ENCODE measurements at places on chromosomes 1 and 21. TPM values are rescaled to one million over a fixed set of nuclear protein-coding genes. Genes with fewer than 3 reads are reported as not detected.

DNA sequence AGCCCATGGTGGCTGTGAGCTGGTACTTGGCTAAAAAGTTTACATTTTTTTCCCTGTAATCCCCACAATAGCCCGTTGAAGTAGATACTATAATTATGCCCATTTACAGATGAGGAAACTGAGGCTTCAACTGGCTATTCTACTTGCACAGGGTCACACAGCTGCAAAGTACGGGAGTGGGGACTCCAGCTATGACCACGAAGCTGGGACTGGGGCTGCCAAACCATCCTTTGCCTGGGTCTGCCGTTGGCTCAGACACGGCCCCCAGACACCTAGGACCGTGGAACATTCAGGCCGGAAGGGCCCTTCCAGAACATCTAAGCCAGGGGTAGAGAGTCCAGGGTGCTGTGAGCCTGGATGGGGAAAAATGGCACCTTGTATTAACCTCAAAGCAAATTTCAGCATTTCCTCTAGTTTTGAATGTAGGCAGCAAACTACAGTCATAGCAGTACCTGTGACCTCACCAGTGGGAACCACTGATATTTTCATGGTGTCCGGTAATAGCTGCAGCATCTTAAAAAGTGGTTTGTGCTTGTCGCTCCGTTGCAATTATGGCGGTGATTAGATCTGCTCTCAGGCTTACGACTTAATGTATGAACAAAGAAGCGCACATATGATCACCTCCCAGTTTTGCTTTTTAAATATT lies 4.3 kb downstream of the TP73 start:
- no peak for ATAC-seq

The CYP4Z1 gene
- 0.72 TPM for total RNA-seq

DNA sequence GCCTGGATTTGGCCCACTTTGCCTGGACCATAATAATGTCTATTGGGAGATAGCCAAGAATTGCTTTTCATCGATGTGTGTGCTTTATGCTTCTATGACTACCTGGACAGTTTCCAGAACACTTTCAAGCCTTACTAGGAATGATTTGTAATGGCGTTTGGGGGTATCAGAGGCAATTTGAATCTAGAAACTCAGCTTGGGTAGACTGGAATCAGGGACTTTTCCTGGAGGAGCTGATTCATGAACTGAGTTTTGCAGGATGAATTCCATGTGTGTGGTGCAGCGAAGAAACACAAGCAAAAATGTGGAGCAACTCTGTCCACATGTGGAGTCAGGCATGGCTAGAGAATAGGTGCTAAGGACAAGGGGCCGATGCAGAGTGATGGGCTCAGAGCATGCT lies 11.9 kb upstream of the TMEM61 start:
- ATAC-seq = no peak

- no peak for ATAC-seq
Observed at GRCh38 chr1:36094621-36095061, 5.9 kb downstream of the ADPRS start.

DNA sequence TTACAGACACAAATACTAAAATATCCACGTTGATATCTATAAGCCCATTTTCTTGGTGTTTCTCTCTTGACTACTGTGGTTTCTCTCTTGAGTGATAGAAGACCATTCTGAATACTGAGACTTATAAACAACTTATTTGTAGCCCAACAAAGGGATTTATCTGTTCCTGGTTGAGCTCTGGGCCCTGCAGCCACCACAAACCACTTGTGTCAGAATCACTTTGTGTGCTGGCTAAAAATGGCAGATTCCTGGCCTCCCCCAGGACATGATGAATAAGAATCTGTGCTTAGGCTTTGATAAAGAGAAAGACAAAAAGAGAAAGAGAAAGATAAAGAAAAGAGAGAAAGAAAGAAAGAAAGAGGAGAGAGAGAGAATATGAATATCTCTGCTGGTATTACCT lies 18.9 kb upstream of the MCOLN2 start:
- ATAC-seq = no peak

The REN gene
- total RNA-seq = not detected

GRCh38 chr1:162561616-162562469 lies at the start of gene UAP1:
Gene UAP1, plus strand, starts transcription at chr1:162561722. Its CDS starts 4,347 bp downstream, at chr1:162566069.
- ATAC-seq = peak; percentile 66

- ATAC-seq = no peak
Observed at GRCh38 chr1:53388963-53389362, 61.1 kb upstream of the LRP8 start.

- no peak for ATAC-seq
Observed at GRCh38 chr1:198969981-198970380, 331.1 kb downstream of the PTPRC start.

The TTC22 gene
- 113 TPM for total RNA-seq

- ATAC-seq = no peak
Observed at GRCh38 chr1:172845371-172845770, 186.5 kb downstream of the FASLG start.

The ZSCAN20 gene
- total RNA-seq = 2.4 TPM

DNA sequence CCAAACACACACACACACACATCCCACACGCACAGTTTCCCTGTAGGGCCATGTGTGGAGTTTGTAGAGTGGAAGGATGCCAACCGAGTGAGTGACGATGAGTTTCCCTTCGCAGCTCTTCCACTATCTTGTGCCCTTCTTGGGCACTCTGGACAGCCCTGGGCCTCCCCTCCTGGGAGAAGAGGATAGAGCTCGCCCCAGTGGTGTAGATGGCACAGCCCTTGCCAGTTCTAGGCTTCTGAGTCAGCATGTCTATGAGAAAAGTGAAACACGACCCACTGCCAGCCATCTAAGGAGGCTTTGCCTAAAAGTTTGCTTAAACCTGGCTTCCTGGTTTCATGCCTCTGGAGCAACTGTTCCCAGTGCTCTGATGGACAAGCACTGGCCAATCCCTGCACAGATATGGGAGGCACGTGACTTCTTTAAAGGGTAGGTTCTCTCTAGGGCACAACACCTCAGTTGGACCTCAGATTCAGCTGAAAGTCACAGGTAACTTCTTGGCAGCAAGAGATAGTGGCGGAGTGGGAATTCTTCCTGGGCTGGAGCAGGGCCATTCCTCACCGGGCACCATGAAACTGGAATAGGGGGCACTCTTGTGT lies 195.9 kb upstream of the GALNT2 start:
- ATAC-seq = no peak

The C1orf116 gene
- total RNA-seq = 62.2 TPM

The TSTD1 gene
- 67.9 TPM for total RNA-seq

- no peak for ATAC-seq
Observed at GRCh38 chr1:222716393-222716792, 4.0 kb downstream of the BROX start.

DNA sequence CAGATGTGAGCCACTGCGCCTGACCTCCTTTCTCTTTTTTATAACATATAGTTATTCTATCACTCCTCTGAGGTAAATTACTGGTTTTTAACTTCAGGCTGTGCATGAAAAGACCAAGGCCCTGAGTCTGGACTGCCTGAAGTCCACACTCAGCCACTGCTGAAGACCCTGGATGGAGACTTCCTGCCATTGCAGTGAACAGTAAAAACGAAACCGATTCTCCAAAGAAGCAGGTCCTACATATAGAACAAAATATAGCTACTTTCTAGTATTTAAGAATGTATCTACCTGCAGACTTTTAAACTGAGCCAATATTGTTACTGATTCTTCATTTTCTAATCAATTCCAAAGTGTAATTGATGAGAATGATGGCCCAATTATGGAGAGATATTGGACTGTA lies 232.8 kb downstream of the CHRM3 start:
- ATAC-seq = no peak

The JAM2 gene
- 4.3 TPM for total RNA-seq

The FAM167B gene
- 1.5 TPM for total RNA-seq

- no peak for ATAC-seq
Observed at GRCh38 chr1:33820804-33821203, 43.1 kb upstream of the HMGB4 start.

The SMIM1 gene
- total RNA-seq = 1.5 TPM

DNA sequence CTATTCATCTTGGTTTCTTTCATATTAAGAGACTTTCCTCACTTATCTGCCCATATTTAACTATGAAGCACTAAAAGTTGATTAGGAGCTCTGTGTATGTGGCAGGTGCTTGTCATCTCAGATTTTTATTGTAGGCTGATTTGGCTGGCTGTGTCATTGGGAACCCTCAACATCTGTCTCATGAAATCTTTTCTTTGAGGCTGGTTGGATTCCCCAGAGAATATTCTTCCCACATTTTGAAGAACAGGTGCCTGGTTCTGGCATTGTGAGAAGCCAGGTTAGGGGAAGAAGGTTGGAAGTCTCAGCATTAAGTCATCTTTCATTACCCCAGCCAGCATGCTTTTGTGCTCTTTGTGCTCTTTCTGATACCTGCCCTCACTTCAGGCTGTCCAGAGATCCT lies 37.1 kb downstream of the EEIG2 start:
- no peak for ATAC-seq

DNA sequence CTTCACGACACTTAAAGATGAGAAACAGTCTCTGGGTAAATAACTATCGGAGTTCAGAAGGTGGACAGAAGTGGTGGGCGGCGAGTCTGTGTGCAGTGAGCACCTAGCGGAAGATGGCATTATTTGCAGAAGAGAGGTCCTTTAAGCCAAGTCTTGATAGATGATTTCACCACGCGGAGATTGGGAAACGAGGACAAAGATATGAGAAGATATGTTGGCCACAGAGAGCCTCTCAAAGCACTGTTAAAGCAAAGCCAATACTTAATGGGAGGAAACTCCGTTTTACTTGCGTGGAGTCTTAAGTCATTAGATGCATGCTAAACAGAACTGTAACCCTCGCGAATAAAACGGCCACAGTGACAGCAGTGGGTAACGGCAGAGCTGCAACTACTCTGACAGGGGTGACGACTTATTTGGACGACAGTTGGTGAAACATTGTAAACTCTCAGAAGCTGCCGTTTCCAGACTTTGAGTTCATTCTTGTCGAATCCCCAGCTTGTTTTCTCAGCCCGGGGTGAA lies 577 bp upstream of the CEP350 start:
- ATAC-seq = peak; percentile 1

DNA sequence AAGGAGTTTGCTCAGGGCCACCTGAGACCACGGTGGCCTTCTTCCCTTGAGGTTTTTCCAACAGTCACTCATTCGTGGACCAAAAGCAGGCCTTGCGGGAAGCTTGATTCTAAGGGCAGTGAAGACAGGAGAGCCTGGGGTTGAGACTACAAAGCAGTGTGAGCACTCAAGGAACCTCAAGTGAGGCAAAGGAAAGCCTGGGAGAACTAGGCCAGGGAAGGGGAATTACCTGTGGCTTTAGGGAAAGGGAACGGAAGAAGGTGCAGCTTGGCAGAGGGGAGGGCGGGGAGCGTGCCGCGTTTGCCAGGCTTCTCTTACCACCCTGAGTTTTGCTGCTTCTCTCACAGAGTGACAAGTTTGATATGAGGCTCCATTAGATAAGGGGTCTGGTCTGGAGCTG lies 114.3 kb downstream of the DHRS3 start:
- ATAC-seq = no peak

The MCM3AP gene
- total RNA-seq = 53.6 TPM

- no peak for ATAC-seq
Observed at GRCh38 chr1:89939059-89939570, 55.8 kb upstream of the ZNF326 start.

The KIF21B gene
- total RNA-seq = 0.52 TPM

DNA sequence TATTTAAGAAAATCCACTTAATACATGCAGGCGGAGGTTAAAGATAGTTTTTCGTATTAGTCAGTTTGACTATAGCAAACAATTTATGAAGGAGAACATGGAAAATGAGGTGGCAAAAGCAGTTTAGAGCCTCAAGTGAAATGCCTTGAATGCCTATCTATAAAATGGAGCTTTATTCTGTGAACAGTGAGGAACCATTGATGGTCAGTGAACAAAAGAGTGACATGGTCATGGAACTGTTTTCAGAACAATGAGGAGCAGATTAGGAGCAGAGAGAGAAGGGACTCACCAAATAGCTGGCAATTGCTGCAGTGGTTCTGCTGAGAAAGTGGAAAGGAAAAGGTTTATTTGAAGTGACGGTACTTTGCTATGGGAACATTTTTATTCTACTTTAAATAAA lies 299.8 kb downstream of the DUSP10 start:
- no peak for ATAC-seq

The LZIC gene
- 24.6 TPM for total RNA-seq

The LAPTM5 gene
- total RNA-seq = 9.1 TPM

The HEYL gene
- 0.44 TPM for total RNA-seq

GRCh38 chr1:61925591-61926298 lies 183.5 kb downstream of the PATJ start:
- ATAC-seq = no peak

The ANKRD34A gene
- 0.12 TPM for total RNA-seq

DNA sequence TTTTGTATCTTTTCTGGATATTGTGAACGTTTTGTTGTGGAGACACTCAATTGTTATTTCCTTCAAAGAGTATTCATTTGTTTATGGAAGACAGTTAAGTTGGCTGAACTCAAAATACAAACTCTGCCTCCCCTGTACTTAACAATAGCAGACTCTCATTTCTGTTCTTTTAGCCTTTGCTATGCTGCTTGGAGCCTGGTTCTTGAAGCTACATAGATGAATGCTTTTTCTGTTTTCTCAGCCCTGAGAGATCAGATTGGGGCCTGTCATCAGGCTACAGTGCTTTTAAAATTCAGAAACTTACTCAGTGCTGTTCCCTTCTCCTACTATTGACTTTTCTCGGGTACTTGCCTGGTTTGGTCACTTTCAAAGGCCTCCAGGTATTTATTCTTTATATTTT lies 215.7 kb upstream of the LYPLAL1 start:
- ATAC-seq = no peak
